GM20000 (cell line): ENCODE measurements at places on chromosomes 3 and 15.

GRCh38 chr3:43349716-43350115 is 63.4 kb downstream of the SNRK start:
- DNase-seq = no peak

DNA sequence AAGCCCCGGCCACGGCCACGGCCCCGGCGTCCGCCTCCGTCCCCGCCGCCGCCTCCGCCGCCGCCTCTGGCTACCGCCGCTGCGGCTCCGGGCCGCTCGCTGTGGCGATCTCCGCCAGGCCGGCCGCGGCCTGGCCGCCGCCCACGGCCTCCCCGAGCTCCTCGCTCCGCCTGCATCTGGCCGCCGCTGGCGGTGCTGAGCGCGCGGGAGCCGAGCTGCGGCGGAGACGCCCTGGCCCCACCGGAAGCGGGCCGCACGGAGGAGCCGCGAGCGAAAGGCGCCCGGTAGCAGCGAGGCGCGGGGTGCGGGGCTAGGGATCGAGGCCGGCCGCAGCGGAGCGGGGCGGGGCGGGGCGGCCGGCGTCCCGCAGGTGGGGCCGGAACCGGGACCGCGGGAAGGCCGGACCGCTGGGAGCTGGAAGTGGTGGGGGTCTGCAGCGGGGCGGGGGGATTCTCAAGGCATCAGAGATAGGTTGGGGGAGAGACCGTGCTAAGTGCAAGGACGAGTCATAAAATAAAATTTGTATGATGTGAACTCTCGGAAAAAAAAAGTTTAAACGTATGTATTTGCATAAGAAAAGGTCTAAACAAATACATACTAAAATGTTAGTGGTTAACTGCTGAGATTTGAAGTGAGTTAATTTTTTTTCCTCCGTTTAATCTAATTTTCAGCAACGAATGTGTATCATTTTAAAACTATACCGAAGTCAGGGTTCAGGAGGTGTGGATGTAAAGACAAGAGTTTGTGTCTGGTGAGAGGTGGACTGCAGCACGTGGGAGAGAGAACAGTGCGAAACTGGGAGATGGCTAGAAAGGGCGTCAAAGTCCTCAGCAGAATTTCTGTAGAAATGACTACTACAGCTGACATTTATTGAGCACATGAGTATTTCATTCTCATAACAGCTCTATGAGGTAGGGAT is at the start of gene AVEN:
AVEN (minus strand) TSS at position 334 of the 919 bp plus-strand sequence; CDS start at position 176, 158 bp downstream.
- peak; percentile 79 for DNase-seq

GRCh38 chr3:99751649-99752048 is 66.0 kb upstream of the CMSS1 start:
- DNase-seq = no peak

- DNase-seq = no peak
Measured at GRCh38 chr3:164460851-164461250, 617.4 kb downstream of the SI start.

GRCh38 chr15:80586161-80586560 is 108.9 kb upstream of the ABHD17C start:
- no peak for DNase-seq

DNA sequence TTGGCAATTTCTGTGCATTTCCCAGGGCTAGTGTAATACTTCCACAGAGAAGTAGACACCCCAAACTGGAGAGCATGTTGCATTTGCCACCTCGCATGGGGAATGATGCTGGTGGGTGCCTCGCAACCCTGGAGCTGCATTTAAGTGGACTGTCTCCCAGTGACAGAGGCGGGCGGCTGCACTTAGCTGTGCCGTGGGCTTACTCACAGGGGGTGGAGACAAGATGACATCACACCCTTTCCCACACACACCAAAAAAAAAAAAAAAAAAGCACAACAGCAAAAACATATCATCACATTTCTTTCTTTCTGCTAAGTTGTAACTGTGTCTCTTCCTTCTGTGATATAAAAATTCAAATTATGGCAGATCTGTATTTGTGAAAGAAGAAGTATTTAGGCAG is at the start of gene ABI3BP:
ABI3BP (minus strand) TSS at position 113 of the 400 bp plus-strand sequence; CDS start at position 76, 37 bp downstream.
- no peak for DNase-seq

DNA sequence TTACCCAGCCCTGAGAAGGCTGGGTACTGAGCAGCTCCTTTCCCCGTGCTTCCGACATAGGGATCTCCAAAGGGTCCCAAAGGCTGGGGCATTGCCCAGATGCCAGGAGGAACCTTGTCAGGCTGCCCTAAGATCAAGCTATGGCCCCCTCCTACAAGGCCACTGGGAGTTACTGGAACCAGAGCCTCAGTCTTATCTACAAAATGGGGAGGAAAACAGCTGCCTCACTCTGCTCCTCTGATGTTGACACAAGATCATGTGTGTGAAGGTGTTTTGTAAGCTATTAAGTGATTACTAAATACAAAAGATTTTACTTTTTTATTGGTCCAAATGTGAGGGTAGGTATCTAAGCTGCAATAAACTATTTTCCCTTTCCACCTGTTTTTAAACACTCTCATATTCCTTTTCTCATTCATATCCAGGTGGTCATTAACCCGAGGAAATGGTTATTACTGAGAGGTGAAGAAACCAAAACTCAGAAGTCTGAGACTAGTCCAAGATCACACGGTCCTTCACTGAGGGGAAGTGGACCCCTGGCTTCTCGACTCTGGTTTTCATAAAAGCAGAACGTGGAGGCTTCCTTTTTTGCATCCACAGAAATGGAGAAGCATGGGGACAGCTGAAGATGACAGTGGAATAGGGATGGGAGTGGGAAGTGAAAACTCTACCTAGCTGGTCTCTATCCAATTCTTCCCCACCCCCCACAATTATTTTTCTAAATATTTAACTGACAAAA is 1.7 kb downstream of the ARPIN start:
- no peak for DNase-seq

- DNase-seq = no peak
Measured at GRCh38 chr3:39907981-39908380, 98.6 kb downstream of the MYRIP start.

DNA sequence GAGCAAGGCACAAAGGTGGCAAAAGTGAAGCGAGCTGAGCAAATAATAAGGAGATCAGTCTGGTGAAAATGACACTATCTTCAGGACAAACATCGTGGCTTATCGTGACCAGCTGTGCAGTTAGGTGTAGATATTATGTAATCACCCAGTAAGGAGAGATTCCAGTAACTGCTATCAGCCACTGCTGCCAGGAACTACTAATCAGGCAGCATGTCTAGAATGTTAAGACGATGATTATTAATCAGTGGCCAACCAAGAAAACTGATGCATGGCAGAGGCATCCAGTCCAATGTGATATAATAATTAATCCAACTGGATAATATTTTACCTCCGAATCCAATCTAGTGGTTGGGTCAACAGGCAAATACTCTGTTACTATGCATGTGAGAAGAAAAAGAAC is 252.7 kb upstream of the ZPLD1 start:
- DNase-seq = no peak

- DNase-seq = no peak
Measured at GRCh38 chr3:127535901-127536829, 54.4 kb downstream of the TPRA1 start.

DNA sequence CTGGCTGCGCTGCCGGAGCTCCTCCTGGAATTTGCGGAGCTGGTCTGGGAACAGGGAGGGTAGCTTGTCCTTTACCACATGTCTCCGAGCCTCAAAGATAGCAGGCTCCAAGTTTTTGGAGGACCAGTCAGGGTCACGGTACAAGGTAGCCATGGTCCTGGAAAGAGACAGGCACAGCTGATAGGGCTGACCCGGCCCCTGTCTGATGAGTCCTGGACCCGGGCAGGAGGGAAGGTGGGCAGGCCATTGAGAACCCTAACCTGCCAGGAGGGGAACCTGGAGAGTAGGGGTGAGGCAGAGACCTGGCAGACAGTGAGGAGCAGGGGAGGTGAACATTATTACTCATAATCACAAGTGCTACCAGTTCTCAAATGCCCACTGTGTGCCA is 20.4 kb upstream of the EHD4 start:
- DNase-seq = no peak

GRCh38 chr15:46751303-46751702 is 966.0 kb upstream of the SEMA6D start:
- no peak for DNase-seq
